ENCODE measurements at places on chromosomes 1 and 21.

DNA sequence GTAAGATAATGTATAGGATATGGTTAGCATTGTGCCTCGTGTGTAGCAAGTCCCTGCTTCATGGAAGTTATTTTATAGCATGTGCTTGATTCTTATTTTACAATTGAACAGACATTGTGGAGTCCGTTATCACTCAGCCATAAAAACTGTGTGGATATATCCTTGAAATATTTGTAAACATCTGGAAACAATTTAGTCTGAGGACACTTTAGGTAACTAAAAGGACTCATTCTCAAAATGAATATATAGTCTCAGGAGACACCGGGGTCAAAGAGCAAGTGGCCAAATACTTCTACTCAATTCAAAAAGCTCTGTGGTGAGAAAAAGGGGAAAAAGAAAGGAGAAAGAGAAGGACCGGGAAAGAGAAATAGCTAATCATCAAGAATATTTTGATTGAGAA is 23.7 kb downstream of the PRRX1 start:
- no peak for DNase-seq

DNA sequence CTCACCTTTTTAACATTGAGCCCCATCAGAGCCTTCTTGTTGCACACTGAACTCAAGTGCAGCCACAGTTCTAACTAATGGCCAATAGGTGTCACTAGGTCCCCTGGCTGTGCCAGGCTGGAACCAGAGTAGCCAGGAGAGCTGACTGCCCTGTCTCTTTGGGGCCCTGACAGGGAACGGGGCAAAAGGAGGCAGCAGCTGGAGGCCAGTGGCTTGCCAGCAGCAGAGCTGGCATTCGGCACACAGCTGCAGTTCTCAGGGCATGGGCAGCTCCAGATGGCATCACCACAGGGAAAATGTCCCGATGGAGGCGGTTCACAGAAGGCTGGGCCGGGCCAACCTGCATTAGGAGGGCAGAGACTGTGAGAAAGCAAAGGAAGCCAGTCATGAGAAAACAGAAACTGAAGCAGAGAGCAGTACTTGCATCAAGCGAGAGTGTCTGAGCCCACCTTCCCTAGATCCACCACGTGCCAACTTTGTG is 188.6 kb downstream of the FCRL5 start:
- peak; percentile 3 for DNase-seq

- no peak for DNase-seq
Observed at GRCh38 chr21:16407403-16408240, 677.8 kb downstream of the USP25 start.

DNA sequence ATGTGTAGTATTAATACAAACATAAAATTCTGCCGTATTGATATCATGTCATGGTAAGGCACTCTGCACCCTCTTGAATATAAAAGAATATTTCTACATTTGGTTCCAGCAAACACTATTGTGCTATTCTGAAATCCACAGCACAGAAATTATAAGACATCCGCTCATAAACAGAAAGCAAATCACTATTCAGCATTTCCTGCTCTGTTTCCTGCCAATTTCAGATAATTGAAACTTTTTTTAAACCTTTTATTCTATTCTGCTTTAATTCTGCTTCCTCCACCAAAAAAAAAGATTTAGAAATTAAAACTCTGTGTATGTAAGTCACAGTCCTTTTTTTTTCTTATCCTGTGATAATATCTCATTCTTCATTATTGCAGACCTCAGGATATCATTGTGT is 39.6 kb upstream of the PLEKHO1 start:
- DNase-seq, result no peak

- DNase-seq, result no peak
Observed at GRCh38 chr1:206708058-206708457, 23.4 kb downstream of the MAPKAPK2 start.

- DNase-seq, result no peak
Observed at GRCh38 chr1:34787461-34788420, 5.1 kb upstream of the GJA4 start.

DNA sequence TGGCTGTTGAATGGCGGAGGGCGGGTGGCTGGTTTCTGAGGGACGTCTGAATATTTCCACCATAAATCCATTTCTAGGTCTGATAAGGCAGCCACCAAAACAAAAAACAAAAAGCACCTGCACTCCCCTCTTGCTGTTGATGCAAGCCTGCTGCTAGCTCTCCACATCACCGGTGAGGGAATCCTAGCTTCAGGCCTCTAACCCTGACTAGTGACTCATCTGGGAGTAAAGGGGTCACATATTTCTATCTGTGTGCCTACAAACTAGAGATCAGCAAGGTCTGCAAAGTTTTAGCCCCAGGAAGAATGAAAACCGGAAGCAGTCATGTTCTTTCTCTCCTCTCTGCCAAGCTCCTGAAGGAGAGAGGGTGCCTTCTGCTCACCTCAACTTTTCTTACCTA is 10.3 kb upstream of the ERMAP start:
- peak; percentile 32 for DNase-seq

GRCh38 chr1:92503926-92504285 is 17.2 kb upstream of the GFI1 start:
- DNase-seq, result no peak

GRCh38 chr21:45873418-45873817 is 108.2 kb upstream of the COL6A1 start:
- DNase-seq, result no peak

DNA sequence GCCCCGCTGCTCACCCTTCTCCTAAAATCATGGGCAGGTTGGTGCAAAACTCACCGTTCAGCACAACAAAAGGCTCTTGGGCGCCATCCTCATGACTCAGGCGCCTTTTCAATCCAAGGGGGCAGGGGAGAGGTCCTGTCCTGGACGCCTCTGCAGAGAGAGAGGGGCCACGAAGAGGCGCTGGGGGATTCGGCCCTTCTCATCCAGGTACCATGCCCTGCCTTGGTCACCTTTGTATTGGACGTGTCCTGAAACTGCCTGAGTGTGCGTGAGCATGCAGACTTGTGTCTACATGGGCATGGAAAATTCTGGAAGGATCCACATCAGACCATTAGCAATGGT is 53.5 kb downstream of the SLC37A1 start:
- DNase-seq, result no peak

GRCh38 chr1:12615159-12615864 is 2.7 kb downstream of the DHRS3 start:
- no peak for DNase-seq

Measured in NCI-H2171 treated with DMSO at 0.1 percent for 48 hours (cell line).